ENCODE measurements at places on chromosomes 7 and 10.

- DNase-seq, result no peak
Measured at GRCh38 chr10:87622314-87623004, 37.2 kb upstream of the PAPSS2 start.

- DNase-seq, result no peak
Measured at GRCh38 chr7:15620491-15621185, 58.8 kb upstream of the AGMO start.

GRCh38 chr10:52701647-52702046 is 70.9 kb downstream of the MBL2 start:
- no peak for DNase-seq

DNA sequence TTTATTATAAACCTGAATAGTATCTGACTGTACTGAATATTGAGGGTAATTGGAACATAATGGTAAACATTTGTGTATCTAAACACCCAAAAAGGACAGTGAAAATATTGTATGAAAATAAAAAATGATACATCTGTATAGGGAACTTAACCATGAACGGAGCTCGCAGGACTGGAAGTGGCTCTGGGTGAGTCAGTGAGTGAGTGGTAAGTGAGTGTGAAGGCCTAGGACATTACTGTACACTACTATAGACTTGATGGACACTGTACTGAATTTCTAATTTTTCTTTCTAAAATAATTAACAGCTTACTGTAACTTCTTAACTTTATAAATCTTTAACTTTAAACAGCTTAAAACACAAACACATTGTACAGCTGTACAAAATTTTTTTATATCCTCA is 454.5 kb upstream of the FZD8 start:
- no peak for DNase-seq

DNA sequence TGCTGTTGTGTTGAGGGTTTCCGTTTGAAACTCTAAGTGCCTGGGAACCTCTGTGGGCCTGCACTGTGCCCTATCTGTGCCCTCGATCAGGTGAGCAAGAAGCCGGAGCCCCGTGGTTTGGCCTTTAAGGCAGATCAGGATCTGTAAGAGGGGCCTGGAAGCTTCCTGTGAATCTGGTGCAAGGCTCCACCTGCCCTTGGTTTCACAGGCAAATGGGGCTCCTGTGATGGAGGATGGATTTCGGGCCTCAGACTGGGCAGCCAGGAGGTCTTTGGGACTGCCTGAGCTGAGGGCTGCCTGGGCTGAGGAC is 21.6 kb downstream of the SCART1 start:
- no peak for DNase-seq

DNA sequence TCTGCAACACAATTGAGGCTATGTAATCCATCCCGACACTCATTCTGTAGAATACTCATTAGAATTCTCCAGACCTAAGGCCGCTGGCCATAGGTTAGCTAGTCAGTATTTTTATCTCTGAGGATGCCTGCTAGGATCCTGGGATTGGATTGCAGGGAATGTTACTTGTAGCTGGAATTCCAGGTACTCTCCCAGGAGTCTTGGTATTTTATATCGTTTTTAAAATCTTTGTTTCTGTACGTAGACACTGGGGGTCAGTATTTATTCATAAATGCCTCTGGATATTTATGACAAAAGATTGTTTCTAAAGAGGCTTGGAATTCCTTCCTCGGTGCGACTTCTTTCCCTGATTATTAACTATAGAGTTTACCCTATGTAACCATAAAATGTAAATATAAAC is 40.1 kb downstream of the BPGM start:
- peak; percentile 58 for DNase-seq

DNA sequence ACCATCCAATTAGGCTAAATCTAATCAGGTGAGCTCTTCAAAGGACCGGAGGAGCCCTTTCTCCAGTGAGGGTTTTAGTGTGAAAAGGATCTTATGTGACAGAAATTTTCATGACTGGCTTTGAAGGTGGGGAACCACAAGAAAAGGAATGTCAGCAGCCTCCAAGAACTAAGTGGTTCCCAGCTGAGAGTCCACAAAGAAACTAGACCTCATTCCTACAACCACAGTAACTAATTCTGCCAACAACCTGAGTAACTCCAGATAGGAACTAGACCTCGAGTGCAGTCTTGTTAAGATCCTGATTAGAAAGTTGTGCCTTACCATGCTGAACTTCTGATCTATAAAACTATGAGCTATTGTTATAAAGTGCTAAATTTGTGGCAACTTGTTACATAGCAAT is 51.3 kb downstream of the PCLO start:
- DNase-seq, result no peak

DNA sequence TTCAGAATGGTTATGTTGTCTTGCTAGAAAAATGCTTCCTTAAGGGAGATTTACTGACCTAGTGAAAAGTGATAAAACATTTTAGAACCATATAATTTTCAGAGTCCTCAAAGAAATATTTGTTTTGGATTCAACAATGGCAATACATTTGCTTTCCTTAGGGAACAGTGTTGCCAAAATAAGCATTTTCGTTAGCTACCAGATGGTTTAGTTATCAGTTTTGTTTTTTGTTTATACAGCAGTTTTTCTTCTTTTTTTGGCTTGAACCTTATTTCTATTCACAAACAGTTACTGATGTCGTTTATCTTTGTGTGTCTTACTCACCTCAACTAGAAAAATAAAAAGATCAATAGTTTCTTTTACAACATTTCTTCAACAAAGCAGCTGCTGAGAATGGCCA is 48.6 kb downstream of the EXOC4 start:
- DNase-seq, result no peak

GRCh38 chr10:122780391-122780790 is 65.3 kb downstream of the CUZD1 start:
- no peak for DNase-seq

GRCh38 chr7:45259966-45260646 is 102.5 kb downstream of the RAMP3 start:
- peak; percentile 61 for DNase-seq

DNA sequence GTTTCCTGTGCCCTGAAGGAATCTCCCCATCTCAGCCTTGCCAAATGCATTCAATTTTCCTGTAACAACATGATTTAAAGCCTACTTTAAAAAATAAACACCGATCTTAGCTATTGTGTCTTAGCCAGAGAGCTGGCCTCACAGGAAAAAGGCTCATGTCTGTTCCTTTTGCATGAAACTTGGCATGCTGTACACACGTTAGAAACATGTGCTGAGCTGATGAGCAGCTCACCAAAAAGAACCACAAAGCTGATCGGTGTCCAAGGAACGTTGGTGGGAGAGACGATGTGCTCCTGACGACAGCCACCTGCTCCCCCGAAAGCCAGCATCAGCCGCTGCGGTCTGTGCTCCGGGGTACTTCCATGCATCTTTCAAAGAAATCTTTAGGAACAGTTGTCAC is 135.9 kb downstream of the ADARB2 start:
- no peak for DNase-seq

DNA sequence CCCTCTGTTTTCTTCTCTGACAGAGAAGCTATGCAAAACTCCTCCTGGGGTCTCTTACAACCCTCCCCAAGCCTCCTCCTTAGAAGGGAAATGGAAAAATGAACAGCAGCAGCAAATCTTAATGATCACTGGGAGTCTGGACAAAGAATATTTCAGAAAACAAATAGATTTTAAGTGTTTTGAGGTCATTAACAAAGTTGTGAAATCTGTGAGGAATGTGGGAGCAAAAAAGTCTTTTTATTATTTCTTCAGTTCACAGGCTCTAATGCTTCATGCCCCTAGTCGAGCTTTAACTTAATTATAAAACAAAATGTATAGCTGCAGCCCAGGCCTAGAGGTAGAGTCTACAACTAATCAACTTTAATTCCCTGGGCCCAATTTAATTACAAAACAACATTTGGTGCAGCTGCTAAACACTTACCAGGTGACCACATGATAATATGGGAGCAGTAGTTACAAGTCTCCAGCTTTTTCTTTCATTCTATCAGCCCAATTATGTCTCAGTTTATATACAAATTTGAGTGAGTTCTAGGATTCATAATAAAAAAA is 293.2 kb downstream of the THSD7A start:
- DNase-seq, result no peak

DNA sequence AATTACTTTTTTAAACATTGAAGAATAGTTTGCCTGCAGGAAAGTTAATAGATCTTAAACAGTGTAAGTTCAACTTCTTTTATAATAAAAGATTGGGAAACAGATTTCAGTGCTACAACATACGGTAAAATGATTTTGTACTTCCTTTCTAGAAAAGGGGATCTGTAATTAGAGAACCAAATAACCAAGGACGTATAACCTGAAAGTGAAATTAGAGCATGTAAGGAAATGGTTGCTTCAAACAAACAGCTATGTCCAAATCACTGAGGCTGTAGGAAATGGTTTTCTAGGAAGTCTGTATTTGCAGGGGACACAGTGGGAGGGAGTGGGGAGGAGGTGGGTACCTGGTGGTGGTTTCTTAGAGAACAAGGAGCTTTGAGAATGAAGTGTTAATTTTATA is 57.9 kb upstream of the EXOC6 start:
- DNase-seq, result no peak

- no peak for DNase-seq
Measured at GRCh38 chr7:6628045-6628444, 9.1 kb upstream of the ZNF316 start.

DNA sequence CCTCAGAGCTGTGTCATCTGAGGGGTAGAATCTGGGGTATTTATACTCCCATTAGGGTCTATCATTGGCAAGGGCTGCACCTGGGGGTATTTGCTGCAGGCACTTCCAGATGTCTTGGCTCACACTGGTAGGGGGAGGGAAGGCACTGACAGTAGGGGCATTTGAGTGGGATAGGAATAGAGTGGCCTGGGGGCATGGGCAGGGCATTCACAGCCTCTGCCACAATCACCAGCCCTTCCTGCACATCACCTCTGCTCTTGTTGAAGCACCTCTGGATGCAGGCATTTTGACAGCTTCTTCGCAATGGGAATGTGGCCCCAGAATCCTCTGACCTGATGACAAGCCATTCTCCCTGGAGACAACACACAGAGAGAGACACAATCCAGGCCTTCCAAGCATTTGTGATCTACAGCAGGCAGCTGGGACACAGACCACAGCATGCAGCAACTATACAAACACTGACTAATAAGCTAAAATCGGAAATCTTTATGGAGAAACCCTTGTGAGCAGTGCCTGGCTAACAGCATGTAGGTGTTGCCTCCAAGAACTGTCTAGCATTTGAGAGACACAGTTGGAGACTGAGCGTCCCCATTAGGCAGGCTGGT is 178.5 kb downstream of the KCNMA1 start:
- DNase-seq, result peak; percentile 61

GRCh38 chr10:23693925-23694324 is 255.1 kb downstream of the OTUD1 start:
- DNase-seq, result no peak
